Skeletal muscle cell (primary cell): ENCODE measurements at places on chromosomes 12 and 14.

DNA sequence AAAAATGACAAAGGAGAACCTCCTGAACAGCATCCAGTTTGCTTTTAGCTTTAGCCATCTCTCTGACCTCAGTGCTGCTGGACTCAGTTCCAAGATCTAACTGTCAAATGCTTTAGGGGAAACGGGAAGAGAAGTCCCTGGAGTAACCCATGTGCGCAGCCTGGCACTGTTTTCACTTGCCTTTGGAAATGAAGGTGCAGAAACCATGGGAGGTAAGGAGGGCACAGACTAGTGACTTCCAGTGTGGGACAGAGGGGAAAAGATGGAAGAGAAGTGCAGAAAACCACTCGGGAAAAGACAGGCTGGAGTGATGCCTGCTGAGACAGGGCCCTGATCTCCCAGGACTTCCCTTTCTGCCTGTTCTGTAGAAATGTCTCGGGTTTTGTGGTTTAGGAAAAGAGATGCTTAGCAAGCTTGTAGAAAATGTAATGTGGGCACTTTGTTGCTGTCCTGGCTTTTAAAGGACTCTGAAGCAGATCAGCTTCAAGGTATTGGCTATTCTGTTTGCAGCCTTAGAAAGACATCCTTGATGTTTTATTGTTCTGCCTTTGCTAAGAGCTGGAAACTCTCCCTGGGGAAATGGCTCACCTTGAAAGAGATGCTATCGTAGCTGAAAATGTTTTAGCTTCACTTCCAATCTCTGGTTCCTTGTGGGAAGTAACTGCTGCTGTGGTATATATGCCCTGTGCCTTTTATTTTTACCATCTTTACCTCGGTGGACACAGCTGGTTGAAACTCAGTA lies 124.6 kb upstream of the HIF1A start:
- DNase-seq, result no peak

DNA sequence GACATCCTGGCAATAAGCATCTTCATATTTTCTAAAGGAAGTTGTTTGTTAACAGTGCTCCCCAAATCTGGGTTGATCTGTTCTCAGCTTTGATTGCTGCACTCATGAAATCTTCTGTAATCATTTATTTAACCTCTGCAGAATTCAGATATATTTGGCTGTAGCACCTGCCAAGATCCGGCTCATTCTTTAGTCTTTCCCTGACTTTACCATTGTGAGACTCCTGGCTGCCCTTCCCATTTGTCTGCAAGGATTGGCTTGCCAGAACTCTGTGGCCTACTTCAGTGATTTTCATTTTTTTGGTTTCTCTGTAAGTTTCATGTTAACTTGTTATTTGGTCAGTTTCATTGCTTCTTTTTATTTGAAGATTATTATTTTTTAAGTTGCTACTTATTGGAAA lies 191.2 kb upstream of the PLXNC1 start:
- DNase-seq, result no peak

DNA sequence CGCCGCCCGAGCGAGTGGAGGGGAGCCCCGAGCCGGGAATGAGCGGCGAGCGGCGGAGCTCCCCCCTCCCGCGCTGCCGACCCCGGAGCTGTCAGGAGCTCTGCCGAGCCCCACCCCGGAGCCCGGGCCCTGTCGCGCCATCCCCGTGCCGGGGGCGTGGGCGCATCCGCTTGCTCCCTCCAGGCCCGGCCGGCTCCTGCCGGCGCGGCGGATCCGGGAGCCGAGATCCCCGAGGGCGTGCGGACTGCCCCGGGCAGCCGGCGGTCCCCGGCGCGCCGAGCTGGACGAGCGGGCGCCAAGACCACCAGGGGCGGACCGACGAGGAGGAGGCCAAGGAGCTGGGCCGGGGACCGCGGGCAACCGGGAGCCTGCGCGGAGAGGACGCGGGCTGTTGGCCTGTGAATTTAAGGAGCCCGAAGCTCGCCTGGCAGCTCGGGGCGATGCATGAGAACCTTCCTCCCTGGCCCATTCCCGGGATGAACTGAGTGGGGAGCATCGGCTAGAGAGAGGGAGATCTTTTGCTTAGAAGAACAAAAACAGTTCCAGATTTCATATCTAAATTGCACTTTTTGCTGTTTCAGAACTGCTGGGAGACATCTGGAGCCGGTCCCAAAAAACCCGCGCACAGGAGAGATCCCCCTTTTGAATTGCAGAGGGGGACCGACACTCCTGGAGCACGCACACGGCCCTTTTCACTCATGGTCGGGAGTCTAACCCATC lies 2.0 kb downstream of the PTHLH start:
- no peak for DNase-seq

GRCh38 chr14:104036212-104036611 lies 49.3 kb upstream of the ASPG start:
- no peak for DNase-seq

DNA sequence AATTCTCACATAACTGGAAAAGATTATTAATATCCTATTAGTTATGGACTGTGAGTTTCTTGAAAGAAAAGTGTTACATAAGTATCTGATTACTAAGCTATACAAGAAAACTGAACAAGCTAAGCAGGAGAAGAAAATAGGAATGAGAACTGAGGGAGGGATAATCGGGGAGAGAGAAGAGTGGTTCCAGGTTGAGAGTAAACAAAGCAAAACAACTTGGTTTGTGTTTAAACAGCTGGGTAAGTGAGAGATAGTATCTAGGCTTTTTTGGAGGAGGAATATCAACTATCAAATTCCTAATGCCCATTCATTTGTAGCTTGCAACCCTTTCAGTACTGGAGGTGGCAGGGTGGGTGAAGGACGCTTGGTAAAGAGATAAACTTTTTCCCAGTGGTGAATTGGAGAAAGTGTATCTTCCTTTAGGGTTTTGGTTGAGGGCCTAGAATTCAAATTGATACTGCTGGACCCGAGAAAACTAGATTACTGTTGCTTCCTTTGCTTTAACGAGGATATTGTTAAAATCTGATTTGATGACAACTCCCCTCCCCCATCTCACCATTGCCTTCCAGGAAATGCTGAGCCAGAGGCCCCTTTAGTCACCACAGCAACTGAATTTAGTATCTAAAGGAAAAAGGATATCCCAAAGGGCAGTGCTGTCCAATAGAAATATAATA lies 2.0 kb upstream of the SLC2A3 start:
- peak; percentile 36 for DNase-seq
